ENCODE measurements at places on chromosomes 16 and 17.

DNA sequence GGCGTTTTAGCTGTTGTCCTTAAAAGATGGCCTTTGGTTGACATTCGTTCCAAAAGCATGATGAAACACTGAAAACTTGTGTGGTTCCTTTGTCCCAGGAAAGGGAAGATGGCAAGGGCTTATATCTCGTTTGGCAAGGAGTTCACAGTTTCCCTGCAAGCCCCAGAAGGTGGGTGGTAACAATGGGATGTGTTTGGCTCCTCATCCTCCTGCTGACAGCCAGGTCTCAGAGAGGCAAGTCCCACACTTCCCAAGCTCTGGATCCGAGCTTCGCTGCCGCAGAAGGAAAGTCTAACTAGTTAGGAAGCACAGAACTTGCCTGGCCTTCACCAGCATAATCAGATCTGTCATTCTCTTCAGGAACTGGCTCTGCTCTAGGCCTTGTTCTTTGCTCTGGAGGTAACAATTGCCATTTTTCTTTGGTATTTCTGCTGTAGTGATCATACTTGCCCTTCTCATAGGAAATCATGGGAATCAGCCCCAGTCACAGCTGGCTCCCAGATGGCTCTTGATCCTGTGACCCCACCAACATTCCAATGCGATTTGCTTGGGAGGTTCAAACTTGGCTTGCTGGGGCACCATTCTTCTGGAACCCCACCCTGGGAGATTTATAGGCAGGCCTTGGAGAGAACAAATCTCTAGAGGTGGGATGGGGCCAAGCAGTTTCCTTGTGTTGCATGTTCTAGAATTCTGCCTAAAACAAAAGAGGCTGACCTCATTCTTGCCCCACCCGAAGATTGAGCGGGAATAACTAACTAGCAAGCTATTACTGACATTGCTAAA is 17.9 kb downstream of the KPNA2 start:
- no peak for DNase-seq

- no peak for DNase-seq
Measured at GRCh38 chr16:20833086-20833485, 26.8 kb downstream of the REXO5 start.

- DNase-seq: peak; percentile 99
Measured at GRCh38 chr16:30557957-30558788, at the start of gene ZNF764. TSS of gene ZNF764 (minus strand) at chr16:30558374. CDS start at chr16:30558182, 192 bp downstream.

DNA sequence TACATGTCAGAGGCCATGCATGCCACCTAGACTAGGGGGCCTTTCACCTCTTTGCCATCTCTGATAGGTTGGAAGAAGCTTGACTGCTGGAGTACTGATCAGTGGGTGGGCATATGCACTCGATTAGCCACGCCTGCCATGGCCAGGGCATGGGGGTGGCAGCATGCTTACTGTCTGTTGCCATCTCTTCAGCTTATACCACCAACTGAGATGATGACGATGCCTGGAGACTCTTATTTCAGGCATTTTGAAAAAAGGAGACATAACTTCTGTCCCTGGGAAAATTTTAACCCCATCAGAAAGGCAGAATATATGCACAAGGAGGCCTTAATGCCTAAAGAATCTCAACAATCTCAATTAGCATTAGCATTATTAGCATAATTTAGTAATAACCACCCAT is 60.8 kb downstream of the MSI2 start:
- no peak for DNase-seq

GRCh38 chr17:60079401-60080243 is 901 bp upstream of the HEATR6 start:
- peak; percentile 30 for DNase-seq

GRCh38 chr16:82011199-82011641 is at the start of gene SDR42E1:
TSS of gene SDR42E1 (minus strand) at chr16:82011470. CDS start at chr16:82000858, 10,612 bp downstream.
- no peak for DNase-seq
